Naive thymus-derived CD8-positive, alpha-beta T cell (primary cell): ENCODE measurements at places on chromosomes 16 and 17. TPM values are rescaled to one million over a fixed set of nuclear protein-coding genes. Genes with fewer than 3 reads are reported as not detected.

The PIPOX gene
- 8.7 TPM for total RNA-seq

GRCh38 chr16:78642621-78643285 lies 543.3 kb downstream of the WWOX start:
- no peak for DNase-seq

The TEDC2 gene
- 0.96 TPM for total RNA-seq

DNA sequence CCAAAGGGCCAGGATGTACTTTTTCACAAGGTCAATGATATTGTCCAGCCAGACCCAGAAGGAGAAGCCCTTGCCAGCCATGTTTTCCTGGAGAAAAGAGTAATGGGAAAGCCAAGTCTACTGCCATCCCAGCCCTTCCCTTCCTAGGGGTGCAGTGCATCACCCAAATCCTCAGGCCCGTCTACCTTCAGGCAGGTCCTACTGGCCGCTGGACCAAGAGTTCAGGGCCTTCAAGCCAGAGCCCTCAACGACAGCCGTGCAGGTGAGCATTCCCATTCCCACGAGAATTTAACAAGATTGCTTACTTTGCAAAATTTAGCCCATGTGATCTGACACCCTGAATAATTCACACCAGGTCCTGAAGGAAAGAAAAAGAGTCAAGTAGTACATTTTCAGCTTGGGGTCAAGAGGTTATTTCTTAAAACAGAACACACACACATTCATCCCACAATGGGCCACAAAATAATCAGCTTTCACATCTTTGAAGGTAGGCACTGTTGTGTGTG lies 35.0 kb downstream of the STAT5A start:
- no peak for DNase-seq

- DNase-seq = no peak
Observed at GRCh38 chr16:85521552-85522307, 91.4 kb upstream of the GSE1 start.

The TRPV3 gene
- 0.38 TPM for total RNA-seq
